Pancreas (tissue), 10 donors: ENCODE measurements at places on chromosomes 1 and 21. TPM values are rescaled to one million over a fixed set of nuclear protein-coding genes. Genes with fewer than 3 reads are reported as not detected.

DNA sequence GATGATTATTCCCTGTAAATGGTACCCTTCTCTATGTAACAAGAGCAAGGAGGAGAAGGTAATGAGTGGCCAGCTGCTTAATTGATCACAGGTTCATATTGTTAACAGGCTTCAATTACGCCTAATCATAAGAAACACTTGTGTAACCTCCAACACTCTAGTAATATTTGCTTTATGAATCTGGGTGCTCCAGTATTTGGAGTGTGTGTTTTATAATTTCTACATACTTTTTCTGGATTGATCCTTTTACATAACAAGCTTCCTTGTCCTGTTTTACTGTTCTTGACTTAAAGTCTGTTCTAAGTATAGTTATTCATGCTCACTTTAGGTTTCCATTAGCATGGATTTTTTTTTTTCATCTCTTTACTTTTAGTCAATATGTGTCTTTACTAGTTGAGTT lies 984.2 kb downstream of the AMY1C start:
- no peak for DNase-seq

- no peak for DNase-seq
Observed at GRCh38 chr1:145912128-145912641, 2.3 kb upstream of the ITGA10 start.

DNA sequence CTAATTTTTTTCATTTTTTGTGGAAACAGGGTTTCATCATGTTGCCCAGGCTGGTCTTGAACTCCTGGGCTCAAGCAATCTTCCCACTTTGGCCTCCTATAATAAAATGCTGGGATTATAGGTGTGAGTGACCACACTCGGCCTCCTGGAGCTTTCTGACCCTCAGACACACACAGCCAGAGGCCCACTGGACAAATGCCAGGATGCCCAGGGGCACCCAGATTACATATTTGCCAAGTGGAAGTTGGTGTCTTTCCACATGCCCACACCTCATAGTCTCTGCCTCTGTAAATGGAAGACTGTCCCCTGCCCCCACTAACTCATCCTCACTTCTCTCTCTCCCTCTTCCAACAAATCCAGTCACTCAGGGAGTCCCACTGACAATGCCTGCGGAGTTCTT lies 63.4 kb upstream of the LRP8 start:
- DNase-seq: no peak

DNA sequence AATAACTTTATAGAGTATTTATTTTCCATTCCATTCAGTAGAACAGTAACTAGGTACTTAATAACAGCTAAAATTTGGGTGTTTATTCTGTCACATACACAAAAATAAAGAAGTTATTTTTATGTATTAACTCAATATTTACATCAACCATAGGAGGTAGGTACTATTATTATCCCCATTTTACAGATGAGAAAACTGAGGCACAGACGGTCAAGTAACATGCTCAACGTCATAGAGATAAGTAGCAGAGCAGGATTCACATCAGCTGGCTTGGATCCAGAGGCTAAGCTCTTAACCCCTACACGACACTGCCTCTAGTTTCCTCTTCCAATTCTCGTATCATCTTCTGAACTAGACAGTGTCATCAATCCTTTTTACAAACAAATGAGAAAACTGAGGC lies 9.3 kb downstream of the ZBTB21 start:
- DNase-seq: no peak

The WDR77 gene
- 9.6 TPM for total RNA-seq

DNA sequence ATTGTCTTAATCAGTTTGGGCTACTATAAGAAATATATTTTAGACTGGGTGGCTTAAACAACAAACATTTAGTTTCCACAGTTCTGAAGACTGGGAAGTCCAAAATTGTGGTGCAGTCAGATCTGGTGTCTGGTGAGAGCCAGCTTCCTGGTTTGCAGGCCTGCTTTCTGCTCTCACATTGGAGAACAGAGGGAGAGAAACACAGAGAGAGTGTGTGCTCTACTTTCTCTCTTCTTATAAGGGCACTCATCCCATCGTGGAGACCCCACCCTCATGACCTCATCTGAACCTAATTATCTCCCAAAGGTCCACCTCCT lies 4.1 kb downstream of the LEPR start:
- DNase-seq: no peak

The EFNA1 gene
- 40.0 TPM for total RNA-seq

DNA sequence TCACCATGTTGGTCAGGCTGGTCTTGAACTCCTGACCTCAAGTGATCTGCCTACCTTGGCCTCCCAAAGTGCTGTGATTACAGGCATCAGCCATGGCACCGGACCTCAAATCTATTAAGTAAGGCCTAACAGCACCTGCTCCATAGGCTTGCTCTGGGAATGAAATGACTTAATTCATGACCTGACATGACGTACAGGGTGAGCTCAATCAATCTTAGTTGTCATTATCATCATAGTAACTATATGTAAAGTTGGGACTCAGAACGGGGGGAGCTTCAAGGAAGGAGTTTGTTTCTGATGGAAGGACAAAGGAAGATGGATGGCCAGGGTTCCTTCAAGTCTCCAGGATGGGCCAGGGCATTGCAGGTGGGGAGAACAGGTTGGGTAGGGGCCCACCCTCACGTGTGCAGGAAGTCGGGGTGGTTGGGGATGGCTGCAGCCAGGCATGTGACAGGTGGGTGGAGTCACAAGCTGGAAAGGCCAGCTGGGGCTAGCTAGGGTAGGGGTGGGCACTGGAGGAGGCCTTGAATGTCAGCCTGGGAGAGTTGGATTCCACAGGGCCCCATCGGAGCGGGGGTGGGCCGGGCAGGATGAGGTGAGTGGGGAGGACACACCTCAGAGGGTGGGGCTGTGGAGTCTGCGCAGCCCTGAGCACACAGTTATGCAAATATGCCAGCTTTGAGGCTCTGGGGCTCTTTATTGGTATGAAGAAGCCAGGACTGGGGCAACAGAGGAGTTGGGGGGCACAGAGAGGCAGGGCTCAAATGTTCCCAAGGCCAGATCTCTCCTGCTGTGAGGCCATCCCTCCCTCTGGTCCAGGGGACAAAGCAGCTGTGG lies 9.6 kb downstream of the TRIM62 start:
- DNase-seq: no peak

DNA sequence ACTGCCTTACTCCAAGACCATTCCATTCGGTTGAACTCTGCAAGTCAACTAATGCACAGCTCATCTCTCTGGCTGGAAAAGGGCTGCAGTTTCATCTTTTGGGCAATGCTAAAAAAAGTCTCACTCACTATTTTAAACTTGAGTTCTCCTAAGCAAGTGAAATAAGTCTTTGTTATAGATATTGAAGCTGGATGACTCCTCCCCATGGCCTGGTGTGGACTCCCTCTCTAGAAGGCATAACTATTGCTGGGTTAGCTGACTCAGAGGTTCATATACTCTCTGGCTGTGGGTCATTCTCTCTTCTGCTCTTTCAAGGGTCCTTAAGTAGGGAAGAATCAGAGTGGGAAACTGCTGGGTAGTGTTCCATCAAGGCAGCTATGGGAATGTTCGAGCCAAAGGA lies 88.0 kb downstream of the XCL2 start:
- no peak for DNase-seq

- DNase-seq: no peak
Observed at GRCh38 chr21:46052703-46053651, 44.9 kb upstream of the COL6A2 start.

- DNase-seq: no peak
Observed at GRCh38 chr1:33527934-33528333, 55.5 kb downstream of the ZSCAN20 start.

GRCh38 chr1:50975436-50975835 lies 5.4 kb downstream of the CDKN2C start:
- DNase-seq: no peak

GRCh38 chr1:150010393-150011115 lies at the start of gene OTUD7B:
OTUD7B (minus strand) TSS chr1:150010726; CDS start chr1:149977510, 33,216 bp downstream.
- peak; percentile 84 for DNase-seq

DNA sequence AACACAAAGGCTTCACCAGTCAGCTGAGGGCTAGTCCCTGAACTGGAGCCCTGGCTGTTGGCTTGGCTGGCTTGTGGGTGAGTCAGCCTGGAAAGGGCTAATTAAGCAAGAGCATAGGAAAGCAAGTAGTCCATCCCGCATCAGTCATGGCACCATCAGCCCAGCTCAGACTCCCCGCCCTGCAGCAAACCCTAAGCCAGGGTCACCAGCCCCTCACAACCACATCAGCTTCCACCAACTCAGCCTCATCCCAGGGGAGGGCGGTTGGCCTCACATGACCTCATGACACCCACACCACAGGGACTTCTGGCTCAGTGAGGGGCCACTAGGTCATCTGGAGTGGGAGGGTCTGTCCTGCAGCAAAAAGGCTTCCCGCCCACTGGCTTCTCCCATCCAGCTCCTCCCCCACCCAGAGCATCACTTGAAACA lies 7.0 kb upstream of the SPATC1L start:
- DNase-seq: no peak

- no peak for DNase-seq
Observed at GRCh38 chr21:25569084-25569483, 38.2 kb downstream of the MRPL39 start.

DNA sequence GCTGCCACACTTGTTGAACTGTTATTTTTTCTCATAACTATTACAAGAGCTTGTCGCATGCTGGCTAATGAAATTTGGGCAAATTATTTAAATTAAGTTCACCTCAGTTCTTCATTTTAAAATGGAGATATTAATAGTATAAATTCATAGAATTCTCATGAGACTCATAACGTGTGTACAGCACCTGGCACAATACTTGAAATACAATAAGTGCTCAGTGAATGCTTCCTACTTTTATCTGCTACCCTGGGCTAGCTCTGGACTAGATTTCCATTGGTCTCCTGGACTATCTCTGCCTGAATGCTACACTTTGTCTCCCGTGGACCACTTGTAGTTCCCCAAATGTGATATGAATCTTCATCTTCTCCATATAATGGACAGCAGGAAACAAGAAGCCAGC lies 919 bp downstream of the SLAMF6 start:
- no peak for DNase-seq

GRCh38 chr1:179935909-179936496 lies 18.6 kb upstream of the CEP350 start:
- no peak for DNase-seq

DNA sequence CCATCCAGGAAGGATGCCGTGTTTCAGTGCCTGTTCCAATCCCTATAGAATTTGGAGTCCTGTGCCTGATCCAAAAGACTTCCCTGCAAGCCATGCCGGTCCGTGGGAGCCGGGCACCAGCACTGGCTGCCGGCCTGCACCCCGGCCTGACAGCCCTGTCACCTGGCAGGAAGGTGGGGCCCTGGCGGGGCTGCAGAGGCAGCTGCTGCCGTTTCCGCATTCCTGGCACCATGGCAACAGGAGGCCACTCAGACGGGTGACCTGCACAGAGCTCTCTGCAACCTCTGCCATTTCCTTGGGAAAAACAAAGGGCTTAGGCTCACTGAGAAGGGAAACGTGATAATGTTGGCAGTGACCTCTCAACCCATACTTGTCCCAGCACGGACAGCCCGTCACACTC lies 63.2 kb upstream of the TMEM51 start:
- DNase-seq: peak; percentile 94

DNA sequence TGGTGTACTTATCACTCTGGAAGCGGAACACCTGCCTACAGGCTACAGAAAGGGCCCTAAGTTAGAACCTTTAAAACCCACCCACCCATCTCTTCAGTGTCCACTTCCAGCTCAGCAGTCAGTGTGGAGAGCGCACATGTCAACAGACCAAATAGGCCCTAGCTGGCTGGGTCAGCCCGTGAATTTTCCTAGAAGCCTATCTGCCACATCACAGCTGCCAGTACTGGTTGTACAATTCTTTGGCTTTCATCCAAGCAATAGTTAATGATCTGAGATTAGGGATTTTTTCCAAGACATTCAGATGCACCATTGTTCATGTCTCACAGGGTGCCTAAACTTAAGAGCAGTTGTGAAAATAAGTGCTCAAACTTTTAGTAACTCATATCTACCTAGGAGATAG lies 197.1 kb downstream of the KCNK2 start:
- no peak for DNase-seq

- no peak for DNase-seq
Observed at GRCh38 chr21:39965026-39965425, 97.8 kb downstream of the PCP4 start.

- DNase-seq: no peak
Observed at GRCh38 chr1:154866257-154867063, 3.6 kb downstream of the KCNN3 start.

DNA sequence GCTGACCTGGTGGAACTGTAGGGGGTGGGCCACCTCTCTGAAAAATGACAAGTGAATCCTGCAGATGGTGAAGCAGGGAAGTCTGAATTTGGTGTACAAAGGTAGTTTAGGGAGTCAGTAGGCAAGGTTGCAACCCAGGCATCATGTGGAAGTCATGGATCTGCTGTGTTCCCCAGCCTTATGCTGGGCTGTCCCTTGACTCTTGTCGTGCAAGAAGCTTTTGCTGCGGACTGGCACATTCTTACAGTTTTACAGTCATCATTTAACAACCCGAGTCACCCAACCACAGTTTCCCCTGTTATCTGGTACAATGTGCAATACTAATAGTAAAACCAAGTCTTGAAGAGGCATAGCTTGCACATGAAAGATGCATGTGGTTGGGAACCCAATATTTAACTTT lies 13.2 kb downstream of the RHOU start:
- no peak for DNase-seq

The DCDC2B gene
- total RNA-seq: not detected

DNA sequence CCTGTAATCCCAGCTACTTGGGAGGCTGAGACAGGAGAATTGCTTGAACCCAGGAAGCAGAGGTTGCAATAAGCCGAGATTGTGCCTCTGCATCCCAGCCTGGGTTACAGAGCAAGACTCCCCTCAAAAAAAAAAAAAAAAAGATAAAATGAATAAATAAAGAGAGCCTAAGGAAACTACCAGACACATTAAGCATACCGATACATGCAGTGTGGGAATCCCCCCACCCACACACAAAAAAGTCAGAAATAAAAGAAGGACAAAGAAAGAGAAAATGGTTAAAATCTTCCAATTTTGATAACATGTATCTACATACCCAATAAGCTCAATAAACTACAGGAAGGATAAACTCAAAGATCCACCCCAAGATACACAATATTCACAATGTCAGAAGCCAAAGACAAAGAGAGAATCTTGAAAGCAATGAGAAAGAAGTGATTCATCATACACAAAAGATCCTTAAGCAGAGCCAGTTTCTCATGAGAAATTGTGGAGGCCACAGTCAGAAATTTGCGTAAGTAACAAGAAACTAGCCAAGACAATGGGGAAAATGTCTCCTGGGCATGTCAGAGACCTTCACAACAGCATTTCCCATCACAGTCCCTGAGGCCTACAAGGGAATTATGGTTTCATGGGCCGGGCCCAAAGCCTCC lies 1197.0 kb downstream of the AMY1C start:
- DNase-seq: no peak

- no peak for DNase-seq
Observed at GRCh38 chr1:211340622-211341507, 14.2 kb downstream of the TRAF5 start.

The KIF14 gene
- 0.09 TPM for total RNA-seq

DNA sequence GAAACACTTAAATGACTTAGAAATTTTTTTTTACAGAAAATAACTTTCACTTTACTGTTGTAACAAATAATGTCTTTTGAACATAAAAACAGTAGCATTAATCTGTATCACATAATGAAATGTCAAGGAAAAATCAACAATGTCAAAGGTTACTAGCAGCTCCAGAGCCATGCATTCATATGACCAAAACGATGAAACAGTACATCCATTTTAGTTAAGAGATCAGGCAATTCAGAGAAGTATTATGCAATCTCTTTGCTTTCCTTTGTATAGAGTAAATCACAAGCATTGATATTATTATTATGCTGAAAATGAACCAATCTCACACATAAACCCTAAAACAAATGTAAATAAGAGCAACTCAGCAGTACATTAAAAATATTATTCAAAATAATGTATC lies 748.9 kb downstream of the PLA2G4A start:
- DNase-seq: no peak

- no peak for DNase-seq
Observed at GRCh38 chr1:228143480-228144192, 3.6 kb downstream of the GUK1 start.

The RNF220 gene
- total RNA-seq: 31.7 TPM
